ENCODE measurements at places on chromosomes 7 and 10. TPM values are rescaled to one million over a fixed set of nuclear protein-coding genes. Genes with fewer than 3 reads are reported as not detected.

GRCh38 chr7:50584386-50584785 lies 19.2 kb upstream of the DDC start:
- H3K4me3 ChIP-seq, result no peak overlapping the region
- H3K27me3 ChIP-seq, result no peaks in the 10 kb centered on the region
- no peak overlapping the region for H3K27ac ChIP-seq
- no peaks in the 10 kb centered on the region for H3K4me1 ChIP-seq
- DNase-seq, result no peak
- no peaks in the 10 kb centered on the region for H3K36me3 ChIP-seq

DNA sequence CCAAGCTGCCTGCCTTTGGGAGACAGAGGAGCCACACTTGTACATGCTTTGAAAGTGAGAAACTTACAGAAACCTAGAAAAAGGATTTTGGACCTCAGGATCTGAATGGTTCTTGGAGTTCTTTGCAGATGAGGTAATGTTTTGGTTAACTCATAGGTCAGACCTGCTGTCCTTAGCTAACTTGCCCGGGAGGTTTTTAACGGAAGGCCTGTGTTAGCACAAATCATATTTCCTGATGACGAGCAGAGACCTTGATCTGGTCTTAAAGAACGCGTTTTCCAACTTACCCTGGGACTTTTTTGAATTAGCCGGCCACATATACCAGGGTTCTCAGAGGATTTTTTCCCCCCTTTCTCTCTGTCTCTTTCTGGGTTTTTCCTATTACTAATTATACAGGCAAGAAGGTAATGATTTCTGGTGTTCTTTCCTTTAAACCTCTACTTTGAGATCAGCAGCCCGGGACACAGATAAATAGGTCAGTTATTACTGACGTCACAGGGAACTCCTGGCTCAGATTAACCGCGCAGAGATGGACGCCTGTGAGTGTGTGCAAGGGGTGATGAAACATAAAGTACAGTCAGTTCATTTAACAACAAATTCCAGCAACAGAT lies 101.7 kb upstream of the KLF6 start:
- no peak overlapping the region for H3K27ac ChIP-seq
- no peak for DNase-seq
- no peaks in the 10 kb centered on the region for H3K36me3 ChIP-seq
- peaks cover 22% of the 10 kb centered on the region for H3K4me1 ChIP-seq
- H3K4me3 ChIP-seq, result no peak overlapping the region

GRCh38 chr10:52106899-52107298 lies 207.2 kb upstream of the DKK1 start:
- H3K27ac ChIP-seq, result no peak overlapping the region
- no peaks in the 10 kb centered on the region for H3K36me3 ChIP-seq
- no peak for DNase-seq
- H3K4me1 ChIP-seq, result no peaks in the 10 kb centered on the region
- H3K4me3 ChIP-seq, result no peak overlapping the region
- H3K27me3 ChIP-seq, result no peaks in the 10 kb centered on the region

- no peaks in the 10 kb centered on the region for H3K36me3 ChIP-seq
- no peak for DNase-seq
- H3K4me1 ChIP-seq, result peaks cover 10% of the 10 kb centered on the region
- H3K27me3 ChIP-seq, result no peaks in the 10 kb centered on the region
- no peak overlapping the region for H3K4me3 ChIP-seq
Observed at GRCh38 chr7:30164567-30164966, 29.8 kb downstream of the MTURN start.

GRCh38 chr10:124999433-125000365 lies 57.8 kb downstream of the ZRANB1 start:
- no peaks in the 10 kb centered on the region for H3K4me1 ChIP-seq
- H3K36me3 ChIP-seq, result no peaks in the 10 kb centered on the region
- DNase-seq, result no peak
- H3K27ac ChIP-seq, result no peak overlapping the region
- H3K4me3 ChIP-seq, result no peak overlapping the region

DNA sequence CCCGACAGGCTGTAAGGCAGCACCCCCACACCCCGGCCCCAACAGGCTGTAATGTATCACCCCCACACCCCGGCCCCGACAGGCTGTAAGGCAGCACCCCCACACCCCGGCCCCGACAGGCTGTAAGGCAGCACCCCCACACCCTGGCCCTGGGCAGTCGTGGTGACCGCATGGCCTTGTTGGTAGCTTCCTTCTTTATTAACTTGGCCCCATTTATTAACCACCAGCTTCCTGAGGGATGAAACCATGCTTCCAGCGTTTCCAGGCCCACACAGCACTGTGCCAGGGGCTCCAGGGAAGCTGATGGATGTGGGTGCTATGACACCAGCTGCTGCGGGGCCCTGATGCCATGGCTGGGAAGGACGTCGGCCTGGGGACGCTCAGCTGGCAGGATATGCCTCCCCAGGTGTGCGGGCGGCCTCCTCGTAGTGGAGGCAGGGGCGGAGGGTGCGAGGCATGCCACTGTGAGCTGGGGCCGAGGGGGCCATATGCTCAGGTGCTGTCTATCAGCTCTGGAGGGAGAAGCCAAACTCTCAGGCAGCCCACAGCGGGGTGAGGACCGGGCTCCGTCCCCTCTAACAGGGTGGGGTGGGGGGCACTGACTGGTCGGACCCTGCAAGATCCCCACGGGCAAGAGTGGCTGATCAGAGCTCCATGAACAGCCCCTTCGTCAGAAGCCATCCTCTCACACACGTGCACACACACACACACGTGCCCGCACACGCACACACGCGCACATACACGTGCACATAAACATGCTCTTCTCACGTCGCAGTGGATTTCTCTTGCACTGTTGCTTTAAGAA lies 311.0 kb downstream of the PTPRN2 start:
- no peaks in the 10 kb centered on the region for H3K36me3 ChIP-seq
- no peaks in the 10 kb centered on the region for H3K27me3 ChIP-seq
- DNase-seq, result no peak
- no peaks in the 10 kb centered on the region for H3K4me1 ChIP-seq

Gene TEX36
- total RNA-seq, result not detected

Gene A1CF
- total RNA-seq, result not detected

Gene SLC26A5
- total RNA-seq, result not detected

Gene HTR5A
- not detected for total RNA-seq

Gene PTPRZ1
- total RNA-seq, result not detected

All from naive thymus-derived CD4-positive, alpha-beta T cell (primary cell).